Uterus (tissue), 4 donors: ENCODE measurements at places on chromosomes 4 and X.

- no peaks in the 10 kb centered on the region for H3K36me3 ChIP-seq
- H3K4me3 ChIP-seq = peak overlapping the region; percentile 59
- no peaks in the 10 kb centered on the region for H3K27me3 ChIP-seq
- H3K4me1 ChIP-seq = no peaks in the 10 kb centered on the region
- no peak for DNase-seq
These were observed 577 bp upstream of the PIM2 start for GRCh38 chrX:48919360-48919841.

DNA sequence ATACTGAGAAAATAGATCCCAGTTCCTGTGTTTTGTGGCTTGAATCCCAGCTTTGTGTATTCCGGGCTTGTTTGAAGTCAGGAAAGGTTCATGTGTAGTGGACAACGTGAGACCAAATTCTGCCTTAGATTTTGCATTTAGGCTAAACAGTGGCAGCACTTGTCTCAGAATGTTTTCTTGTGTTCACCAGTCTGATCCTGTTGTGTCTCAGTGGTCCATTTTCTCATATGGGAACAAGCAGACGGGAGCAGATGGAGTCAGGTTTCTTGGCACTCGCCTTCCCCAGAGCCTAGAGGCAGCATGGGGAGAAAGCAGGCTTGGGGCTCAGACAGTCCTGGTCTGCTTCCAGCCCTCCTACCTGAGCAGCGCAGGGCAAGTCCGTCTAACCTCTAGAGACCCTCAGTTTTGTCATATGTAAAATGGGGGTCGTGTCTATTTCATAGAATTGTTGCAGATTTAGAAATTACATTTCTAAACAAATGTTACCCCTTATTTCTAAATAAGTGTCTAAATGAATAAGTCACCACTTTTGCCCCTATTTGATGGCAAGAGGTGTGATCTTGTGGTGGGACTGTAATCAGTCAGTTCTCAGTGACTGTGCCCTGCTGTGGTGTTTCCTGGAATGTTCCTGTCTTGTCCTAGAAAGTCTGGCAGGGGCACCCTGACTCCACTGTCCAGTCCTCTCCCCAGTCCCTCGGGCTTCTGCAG is 28.3 kb upstream of the MSANTD1 start:
- H3K4me3 ChIP-seq = no peak overlapping the region
- DNase-seq = no peak
- H3K27ac ChIP-seq = no peak overlapping the region

GRCh38 chr4:36088542-36088941 is 155.8 kb downstream of the ARAP2 start:
- no peaks in the 10 kb centered on the region for H3K27me3 ChIP-seq
- H3K36me3 ChIP-seq = no peaks in the 10 kb centered on the region
- DNase-seq = no peak
- H3K27ac ChIP-seq = no peak overlapping the region
- H3K4me3 ChIP-seq = no peak overlapping the region

- no peaks in the 10 kb centered on the region for H3K27me3 ChIP-seq
- no peak for DNase-seq
- H3K4me1 ChIP-seq = no peaks in the 10 kb centered on the region
- H3K36me3 ChIP-seq = no peaks in the 10 kb centered on the region
These were observed 1.5 kb downstream of the COX18 start for GRCh38 chr4:73067971-73068394.

- H3K36me3 ChIP-seq = no peaks in the 10 kb centered on the region
- DNase-seq = no peak
- H3K4me3 ChIP-seq = no peak overlapping the region
- H3K4me1 ChIP-seq = no peaks in the 10 kb centered on the region
- no peaks in the 10 kb centered on the region for H3K27me3 ChIP-seq
These were observed 183.6 kb upstream of the PSAPL1 start for GRCh38 chr4:7618361-7618760.

- DNase-seq = no peak
- no peaks in the 10 kb centered on the region for H3K27me3 ChIP-seq
- no peaks in the 10 kb centered on the region for H3K4me1 ChIP-seq
- no peak overlapping the region for H3K27ac ChIP-seq
These were observed 279.0 kb upstream of the VCX3A start for GRCh38 chrX:6813836-6814370.

GRCh38 chr4:165678236-165678935 is 194.7 kb upstream of the TLL1 start:
- DNase-seq = no peak
- no peak overlapping the region for H3K27ac ChIP-seq
- no peaks in the 10 kb centered on the region for H3K4me1 ChIP-seq
- no peaks in the 10 kb centered on the region for H3K27me3 ChIP-seq
- H3K36me3 ChIP-seq = no peaks in the 10 kb centered on the region

DNA sequence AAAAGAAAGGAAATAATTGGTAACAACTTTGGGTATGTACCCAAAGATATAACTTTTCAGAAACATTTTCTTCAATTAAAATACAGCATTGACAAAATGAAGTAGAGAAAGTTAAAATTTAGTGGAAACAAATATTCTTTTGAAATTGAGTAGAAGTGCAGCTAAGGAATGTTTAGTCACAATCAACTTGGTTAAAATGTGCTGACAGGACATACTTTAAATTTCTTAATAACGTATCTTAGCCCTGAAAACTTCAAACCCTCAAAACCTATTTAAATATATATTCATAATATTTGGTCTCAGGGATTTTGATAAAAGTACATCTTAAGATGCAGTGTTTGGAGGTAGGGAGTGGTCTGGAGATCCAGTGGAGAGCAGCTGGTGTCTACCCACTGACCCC is 240.8 kb downstream of the DKK2 start:
- no peaks in the 10 kb centered on the region for H3K4me1 ChIP-seq
- no peak for DNase-seq
- H3K36me3 ChIP-seq = no peaks in the 10 kb centered on the region
- no peak overlapping the region for H3K27ac ChIP-seq
- no peak overlapping the region for H3K4me3 ChIP-seq

GRCh38 chr4:8240211-8241041 is 29.1 kb upstream of the HTRA3 start:
- H3K27me3 ChIP-seq = no peaks in the 10 kb centered on the region
- H3K27ac ChIP-seq = no peak overlapping the region
- H3K4me3 ChIP-seq = no peak overlapping the region
- peaks cover 3% of the 10 kb centered on the region for H3K4me1 ChIP-seq
- H3K36me3 ChIP-seq = no peaks in the 10 kb centered on the region

GRCh38 chr4:21768349-21769310 is 179.9 kb downstream of the KCNIP4 start:
- H3K4me1 ChIP-seq = no peaks in the 10 kb centered on the region
- no peaks in the 10 kb centered on the region for H3K27me3 ChIP-seq
- H3K27ac ChIP-seq = no peak overlapping the region
- DNase-seq = peak; percentile 24
- no peaks in the 10 kb centered on the region for H3K36me3 ChIP-seq

DNA sequence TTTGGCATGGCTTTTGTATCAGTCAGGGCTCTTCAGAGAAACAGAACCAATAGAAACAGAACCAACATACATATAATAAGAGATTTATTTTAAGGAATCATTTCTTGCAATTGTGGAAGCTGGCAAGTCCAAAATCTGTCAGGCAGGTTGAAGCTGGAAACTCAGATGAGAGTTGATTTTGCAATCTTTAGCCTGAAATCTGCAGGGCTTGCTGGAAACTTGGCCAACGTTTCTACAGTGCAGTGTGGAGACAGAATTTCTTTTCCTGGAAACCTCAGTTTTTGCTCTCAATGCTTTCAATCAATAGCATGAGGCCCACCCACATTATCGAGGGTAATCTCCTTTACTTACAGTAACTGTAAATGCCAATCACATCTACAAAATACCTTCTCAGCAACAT is 45.4 kb downstream of the COMMD8 start:
- H3K4me3 ChIP-seq = no peak overlapping the region
- no peaks in the 10 kb centered on the region for H3K4me1 ChIP-seq
- no peaks in the 10 kb centered on the region for H3K36me3 ChIP-seq
- no peak overlapping the region for H3K27ac ChIP-seq

GRCh38 chr4:123972031-123972430 is 575.4 kb downstream of the SPRY1 start:
- H3K4me3 ChIP-seq = no peak overlapping the region
- no peak overlapping the region for H3K27ac ChIP-seq
- no peaks in the 10 kb centered on the region for H3K27me3 ChIP-seq
- peaks cover 4% of the 10 kb centered on the region for H3K4me1 ChIP-seq
- no peak for DNase-seq

DNA sequence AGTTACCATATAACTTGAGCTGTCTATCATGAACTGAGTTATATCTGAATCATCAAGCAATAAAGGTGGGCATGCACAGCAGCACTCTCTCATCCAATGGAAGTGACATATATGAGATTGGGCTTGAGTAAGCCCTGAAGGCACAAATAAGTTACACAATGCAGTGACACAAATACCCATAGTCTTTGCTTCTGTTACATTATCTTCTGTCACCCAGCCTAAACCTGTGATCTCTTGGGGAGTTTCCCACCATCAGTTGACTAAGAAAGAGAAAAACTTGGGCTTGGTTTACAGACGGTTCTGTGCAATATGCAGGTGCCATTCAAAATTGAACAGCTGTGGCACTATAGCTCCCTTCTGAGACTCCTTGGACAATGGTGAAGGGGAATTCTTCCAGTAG is 138.8 kb upstream of the IL15 start:
- H3K36me3 ChIP-seq = no peaks in the 10 kb centered on the region
- DNase-seq = no peak
- no peaks in the 10 kb centered on the region for H3K27me3 ChIP-seq
- H3K27ac ChIP-seq = no peak overlapping the region
- H3K4me1 ChIP-seq = no peaks in the 10 kb centered on the region

- no peaks in the 10 kb centered on the region for H3K4me1 ChIP-seq
- no peak overlapping the region for H3K27ac ChIP-seq
- no peak for DNase-seq
- H3K4me3 ChIP-seq = no peak overlapping the region
- no peaks in the 10 kb centered on the region for H3K36me3 ChIP-seq
These were observed 387.5 kb upstream of the PPP1R2C start for GRCh38 chrX:43165343-43165920.

GRCh38 chrX:23127586-23127985 is 127.8 kb downstream of the DDX53 start:
- no peak overlapping the region for H3K4me3 ChIP-seq
- no peaks in the 10 kb centered on the region for H3K27me3 ChIP-seq
- H3K27ac ChIP-seq = no peak overlapping the region
- DNase-seq = no peak
- H3K4me1 ChIP-seq = no peaks in the 10 kb centered on the region

- no peaks in the 10 kb centered on the region for H3K36me3 ChIP-seq
- peak; percentile 15 for DNase-seq
- H3K4me3 ChIP-seq = no peak overlapping the region
- H3K4me1 ChIP-seq = no peaks in the 10 kb centered on the region
- H3K27me3 ChIP-seq = no peaks in the 10 kb centered on the region
These were observed 161.7 kb downstream of the BTC start for GRCh38 chr4:74632634-74633033.
